Brain (organoid and tissue), 16 donors: ENCODE measurements at places on chromosomes 3 and 15.

DNA sequence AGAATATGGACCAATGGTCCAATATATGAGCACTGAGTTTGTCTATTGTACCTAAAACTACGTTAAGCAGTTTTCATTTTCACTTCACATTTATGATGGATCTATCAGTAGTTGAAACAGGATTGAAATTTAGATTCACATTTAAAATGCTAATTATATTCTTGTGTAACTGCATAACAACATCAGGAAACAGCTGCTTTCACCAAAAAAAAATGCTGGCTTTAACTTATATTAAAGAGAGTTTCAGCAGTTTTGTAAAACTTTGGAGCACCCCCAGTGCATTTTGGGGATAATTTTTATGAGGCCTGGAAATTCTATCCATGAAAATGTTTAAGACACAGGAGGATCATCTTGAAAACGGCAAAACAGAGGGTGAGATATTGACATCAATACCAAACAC is 142.8 kb upstream of the ROBO2 start:
- no peak for DNase-seq

GRCh38 chr3:12527757-12528143 is 17.5 kb downstream of the MKRN2OS start:
- no peak for DNase-seq

- DNase-seq = peak; percentile 69
Observed at GRCh38 chr3:141385406-141386125, 17.3 kb downstream of the ZBTB38 start.

DNA sequence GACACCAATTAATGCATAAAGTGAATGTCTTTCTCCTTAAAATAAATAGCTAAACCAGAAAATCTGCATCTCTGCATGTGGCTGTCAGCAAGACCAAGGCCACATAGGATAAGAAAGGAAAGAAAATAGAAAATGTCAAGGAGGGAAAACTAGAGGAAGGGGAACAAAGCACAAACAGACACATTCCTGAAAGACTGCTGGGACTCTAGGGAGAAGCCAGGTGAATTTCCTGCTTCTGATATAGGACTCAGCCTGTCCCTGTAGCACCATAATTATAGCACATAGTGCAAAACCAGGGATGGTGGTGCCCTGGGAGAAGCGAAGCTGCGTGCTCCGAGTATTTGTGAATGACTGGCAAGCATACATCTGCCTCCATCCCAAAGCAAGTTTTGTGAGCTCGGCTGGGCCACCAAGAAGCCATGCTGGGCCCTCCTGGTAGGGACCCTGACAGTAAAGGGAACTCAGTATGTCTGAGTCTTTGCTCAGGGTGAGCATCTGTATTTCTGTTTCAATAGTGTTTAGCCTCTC is 14.2 kb downstream of the FSTL1 start:
- DNase-seq = no peak

DNA sequence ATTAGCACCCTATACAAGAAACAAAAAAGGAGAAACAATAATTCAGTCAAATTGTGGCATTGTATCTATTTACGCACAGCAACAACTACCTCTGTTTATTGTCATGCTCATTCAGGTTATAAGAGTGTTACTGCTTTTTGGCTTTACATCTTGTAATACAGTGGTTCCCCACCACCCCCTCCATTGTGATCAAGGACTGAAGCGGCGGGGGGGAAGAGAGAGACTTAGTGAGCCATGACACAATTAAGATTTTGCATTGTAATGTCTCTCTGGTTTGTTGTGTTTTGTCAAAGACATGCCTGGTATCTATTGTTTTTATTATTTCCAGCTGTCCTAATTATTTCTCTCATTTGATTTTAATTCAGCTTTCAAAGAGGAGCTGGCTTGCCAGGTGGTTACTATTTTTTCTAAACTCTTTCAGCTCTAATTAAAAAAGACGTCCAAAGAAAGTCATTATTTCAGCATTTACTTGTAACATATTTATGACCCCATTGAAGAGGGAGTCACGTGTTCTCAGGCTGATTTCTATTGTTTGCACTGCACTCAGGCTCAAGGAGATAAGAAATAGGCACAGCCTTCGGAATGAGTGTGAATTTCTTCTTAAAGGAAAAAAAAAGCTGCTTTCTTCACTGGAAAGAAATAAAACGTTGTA is 234.4 kb upstream of the TBL1XR1 start:
- peak; percentile 62 for DNase-seq

- peak; percentile 55 for DNase-seq
Observed at GRCh38 chr3:129278966-129279906, 566 bp downstream of the HMCES start.

GRCh38 chr3:10837849-10838248 is 21.8 kb downstream of the SLC6A11 start:
- DNase-seq = no peak

DNA sequence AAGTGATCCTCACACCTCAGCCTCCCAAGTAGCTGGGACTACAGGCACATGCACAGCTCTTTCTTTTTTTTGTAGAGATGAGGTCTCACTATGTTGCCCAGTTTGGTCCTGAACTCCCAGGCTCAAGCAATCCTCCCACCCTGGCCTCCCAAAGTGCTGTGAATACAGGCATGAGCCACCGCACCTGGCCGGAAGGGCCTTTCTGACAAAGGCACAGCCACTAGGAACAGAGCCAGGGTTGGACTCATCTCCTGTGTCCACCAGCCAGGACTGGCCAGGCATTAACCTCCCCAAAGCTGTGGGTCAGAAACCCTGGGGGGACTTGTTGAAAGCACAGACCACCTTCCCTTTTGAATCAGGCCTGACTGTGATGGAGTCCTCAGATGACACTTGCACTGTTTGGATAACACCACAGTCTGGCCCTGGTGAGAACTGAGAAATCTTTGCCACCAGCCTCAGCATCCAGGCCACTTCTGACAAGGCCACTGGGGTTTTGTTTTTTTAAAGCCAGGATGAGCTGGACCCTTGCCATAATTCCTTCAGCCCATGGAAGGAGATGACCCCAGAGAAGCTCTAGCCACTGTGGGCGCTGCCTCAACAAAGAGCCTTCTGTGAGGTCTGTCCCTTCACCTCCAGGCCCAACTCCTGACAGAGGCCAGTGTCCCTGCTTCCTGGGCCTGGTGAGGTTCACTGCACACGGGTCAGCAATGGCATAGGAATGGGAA is 4.8 kb downstream of the TKT start:
- DNase-seq = no peak

GRCh38 chr3:189779166-189779565 is 148.0 kb downstream of the TP63 start:
- no peak for DNase-seq

GRCh38 chr3:196868297-196868661 is 559 bp downstream of the SENP5 start:
- DNase-seq = no peak
